ENCODE measurements at places on chromosomes 13 and 19.

DNA sequence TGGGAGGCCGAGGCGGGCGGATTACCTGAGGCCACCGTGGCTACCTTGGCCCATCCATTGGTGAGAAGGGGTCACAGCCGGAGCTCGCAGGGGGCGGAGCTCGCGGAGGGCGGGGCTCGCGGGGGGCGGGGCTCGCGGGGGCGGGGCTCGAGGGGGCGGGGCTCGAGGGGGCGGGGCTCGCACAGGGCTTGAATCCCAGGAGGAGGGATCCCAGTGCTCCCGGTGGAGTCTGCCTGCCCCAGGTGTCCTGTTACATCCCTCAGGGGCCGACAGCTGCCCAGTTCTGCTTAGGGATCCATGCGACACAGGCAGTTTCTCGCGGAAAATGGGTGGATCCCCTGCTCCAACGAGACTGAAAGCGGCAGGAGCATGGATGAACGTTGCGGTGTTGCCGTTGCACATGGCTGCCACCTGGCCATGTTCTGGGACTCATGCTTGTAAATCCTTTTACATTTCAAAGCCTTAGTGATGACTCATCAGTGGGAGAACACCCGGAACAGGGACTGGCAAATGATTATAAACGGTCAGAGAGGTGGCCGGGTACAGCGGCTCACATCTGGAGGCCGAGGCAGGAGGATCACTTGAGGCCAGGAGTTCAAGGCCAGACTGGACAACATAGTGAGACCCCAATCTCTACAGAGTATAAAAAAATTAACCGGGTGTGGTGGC is 25.1 kb downstream of the TMPRSS9 start:
- DNase-seq, result no peak

DNA sequence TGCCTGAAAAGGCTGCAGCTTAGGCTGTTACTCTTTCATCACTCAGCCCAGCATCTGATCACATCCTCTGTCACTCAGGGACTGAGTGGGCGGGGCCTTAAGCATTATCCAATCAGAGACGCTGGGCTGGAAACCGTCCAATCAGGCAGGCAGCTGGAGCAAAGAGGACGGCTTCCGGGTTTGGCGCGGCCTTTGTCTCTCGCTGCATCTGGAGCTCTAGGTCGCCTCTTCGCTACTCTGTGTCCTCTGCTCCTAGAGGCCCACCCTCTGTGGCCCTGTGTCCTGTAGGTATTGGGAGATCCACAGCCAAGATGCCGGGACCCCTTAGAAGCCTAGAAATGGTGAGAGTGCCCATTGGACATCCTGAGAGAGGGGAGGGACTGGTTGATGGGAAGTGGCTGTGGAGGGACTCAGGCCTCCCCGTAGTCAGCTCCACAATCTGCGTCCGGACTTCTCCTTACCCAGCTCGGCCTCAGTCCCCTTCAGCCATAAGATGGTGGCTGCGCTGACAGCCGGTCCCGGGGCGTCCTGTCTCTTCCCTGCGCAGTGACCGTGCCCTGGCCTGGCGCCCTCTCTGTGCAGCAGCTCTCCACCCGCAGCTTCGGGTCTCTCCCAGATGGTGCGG is at the start of gene ZNF486:
Gene ZNF486 (plus strand): TSS at position 195 of the 625 bp plus-strand sequence. CDS start 117 bp downstream, at position 312.
- DNase-seq, result peak; percentile 42

DNA sequence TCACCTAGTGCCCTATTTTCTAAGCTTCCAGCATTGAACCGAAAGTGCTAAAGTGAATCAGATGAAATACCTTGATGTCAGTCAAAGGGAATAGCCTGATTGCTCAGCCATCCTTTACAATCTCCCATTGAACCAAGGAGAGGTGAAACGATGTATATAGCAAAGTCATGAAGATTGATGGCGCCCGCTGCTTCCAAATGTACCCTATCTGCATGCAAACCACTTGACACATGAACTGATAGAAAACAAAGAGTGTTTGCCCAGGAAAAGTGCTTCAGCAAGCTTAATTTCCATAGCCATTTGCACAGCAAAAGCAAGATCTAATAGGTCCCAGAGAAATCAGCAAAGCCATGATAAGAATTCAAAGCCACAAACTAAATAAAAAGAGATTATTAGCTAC is 624.9 kb upstream of the PCDH9 start:
- no peak for DNase-seq

DNA sequence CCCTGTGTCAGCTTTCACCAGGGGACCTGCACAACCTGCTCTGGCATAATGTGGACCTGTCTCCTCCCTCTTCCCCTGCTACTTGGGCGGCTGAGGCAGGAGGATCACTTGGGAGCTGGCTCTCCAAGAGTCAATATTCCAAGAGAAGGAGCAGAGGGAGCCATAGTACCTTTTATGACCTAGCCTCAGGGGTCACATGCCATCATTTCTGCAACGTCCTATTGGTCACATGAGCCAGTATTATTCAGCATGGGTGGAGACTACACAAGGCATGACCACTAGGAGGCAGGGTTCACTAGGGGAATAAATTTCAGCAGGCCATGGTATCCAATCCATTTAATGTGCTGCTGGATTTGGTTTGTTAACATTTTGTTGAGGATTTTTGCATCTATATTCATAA is 12.0 kb upstream of the SHFL start:
- DNase-seq, result no peak

GRCh38 chr13:33994198-33994597 is 176.2 kb downstream of the RFC3 start:
- DNase-seq, result no peak

- no peak for DNase-seq
These were observed 9.9 kb upstream of the KLHL26 start for GRCh38 chr19:18626906-18627305.

- DNase-seq, result no peak
These were observed 27.9 kb upstream of the NANOS3 start for GRCh38 chr19:13848798-13849676.

- no peak for DNase-seq
These were observed 9.1 kb downstream of the BBC3 start for GRCh38 chr19:47221890-47222289.

All from hypothalamus (tissue), 51 donors.